NCI-H460 (cell line): ENCODE measurements at places on chromosomes 2 and 18. TPM values are rescaled to one million over a fixed set of nuclear protein-coding genes. Genes with fewer than 3 reads are reported as not detected.

DNA sequence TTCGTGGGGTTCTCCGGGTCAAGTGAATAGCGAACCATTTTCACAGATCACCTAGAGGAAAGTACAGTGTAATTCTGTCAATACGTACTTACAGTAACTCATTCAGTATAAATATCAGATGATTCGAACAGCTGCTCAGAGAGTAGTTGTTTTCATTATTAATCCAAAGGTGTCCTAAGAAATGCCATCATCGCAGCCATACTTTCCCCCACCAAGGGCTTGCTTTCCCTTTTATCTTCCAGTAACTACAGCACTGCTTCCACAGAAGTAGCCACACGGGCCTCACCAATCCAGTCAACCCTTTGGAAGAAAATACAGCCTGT, 4.5 kb upstream of the C18orf32 start:
- no peak for DNase-seq

DNA sequence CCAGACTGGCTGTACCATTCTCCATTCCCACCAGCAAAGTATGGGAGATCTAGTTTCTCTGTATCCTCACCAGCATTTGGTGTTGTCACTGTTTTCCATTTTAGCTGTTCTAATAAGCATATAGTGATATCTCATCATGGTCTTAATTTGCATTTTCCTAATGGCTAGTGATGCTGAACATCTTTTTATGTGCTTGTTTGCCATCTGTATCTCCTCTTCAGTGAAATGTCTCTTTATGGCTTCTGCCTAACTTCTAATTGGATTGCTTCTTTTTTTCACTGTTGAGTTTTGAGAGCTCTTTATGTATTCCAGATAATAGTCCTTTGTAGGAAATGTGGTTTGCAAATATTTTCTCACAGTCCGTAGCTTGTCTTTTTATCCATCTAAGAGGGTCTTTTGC, 18.9 kb upstream of the BIN1 start:
- DNase-seq, result no peak

- no peak for DNase-seq
These were observed 49.7 kb downstream of the RIF1 start for GRCh38 chr2:151459358-151459757.

DNA sequence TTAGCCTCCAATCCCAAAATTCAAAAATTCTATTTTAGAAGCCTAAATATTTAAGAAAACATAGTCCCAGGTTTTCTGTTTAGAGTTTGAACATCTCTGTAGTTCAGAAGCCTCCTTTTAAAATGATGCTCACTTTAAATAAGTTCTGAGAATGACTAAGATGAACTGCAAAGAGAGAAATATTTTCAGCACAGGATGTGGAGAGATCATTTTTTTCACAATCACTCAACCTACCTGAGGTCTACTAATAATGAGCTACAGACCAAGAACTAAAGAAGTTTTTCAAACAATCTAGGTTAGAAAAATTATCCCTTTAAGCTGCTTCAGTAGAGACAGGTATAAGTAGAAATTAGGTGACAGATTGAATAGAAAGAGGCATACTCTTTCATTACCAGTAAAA, 185.1 kb upstream of the CYP26B1 start:
- no peak for DNase-seq

DNA sequence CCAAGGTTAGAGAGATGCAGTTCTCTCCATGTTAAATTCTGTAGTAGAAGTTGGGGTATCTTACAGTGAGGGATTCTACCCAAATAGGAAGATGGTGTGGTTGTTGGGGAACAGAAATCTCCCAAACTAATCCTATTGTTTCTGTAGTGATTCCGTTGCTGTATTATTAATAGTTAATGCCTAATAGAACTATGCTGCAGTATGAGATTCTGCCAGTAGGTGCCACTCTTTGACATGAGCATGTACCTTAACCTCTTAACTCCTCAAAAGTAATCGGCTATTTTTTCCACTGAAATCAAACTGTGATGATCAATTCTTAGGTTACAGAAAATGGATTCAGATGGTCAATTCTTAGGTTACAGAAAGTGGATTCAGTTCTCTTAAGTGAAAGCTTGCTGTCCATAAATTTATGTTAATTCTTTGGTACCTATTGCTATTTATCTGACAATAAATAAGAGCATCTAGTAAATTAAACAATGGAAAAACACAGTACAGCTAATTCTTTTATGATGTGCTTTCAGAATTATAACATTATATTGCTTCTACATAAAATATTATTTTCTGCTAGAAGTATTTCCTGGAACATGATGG, 97.9 kb upstream of the DLX2 start:
- DNase-seq, result no peak

The STARD6 gene
- 0.46 and 0.57 TPM in 2 replicates for total RNA-seq

GRCh38 chr2:4190548-4190947, 487.2 kb downstream of the DCDC2C start:
- no peak for DNase-seq

The CREG2 gene
- 0.10 and 0.20 TPM in 2 replicates for total RNA-seq

The GPR45 gene
- total RNA-seq, result not detected in 2 replicates

DNA sequence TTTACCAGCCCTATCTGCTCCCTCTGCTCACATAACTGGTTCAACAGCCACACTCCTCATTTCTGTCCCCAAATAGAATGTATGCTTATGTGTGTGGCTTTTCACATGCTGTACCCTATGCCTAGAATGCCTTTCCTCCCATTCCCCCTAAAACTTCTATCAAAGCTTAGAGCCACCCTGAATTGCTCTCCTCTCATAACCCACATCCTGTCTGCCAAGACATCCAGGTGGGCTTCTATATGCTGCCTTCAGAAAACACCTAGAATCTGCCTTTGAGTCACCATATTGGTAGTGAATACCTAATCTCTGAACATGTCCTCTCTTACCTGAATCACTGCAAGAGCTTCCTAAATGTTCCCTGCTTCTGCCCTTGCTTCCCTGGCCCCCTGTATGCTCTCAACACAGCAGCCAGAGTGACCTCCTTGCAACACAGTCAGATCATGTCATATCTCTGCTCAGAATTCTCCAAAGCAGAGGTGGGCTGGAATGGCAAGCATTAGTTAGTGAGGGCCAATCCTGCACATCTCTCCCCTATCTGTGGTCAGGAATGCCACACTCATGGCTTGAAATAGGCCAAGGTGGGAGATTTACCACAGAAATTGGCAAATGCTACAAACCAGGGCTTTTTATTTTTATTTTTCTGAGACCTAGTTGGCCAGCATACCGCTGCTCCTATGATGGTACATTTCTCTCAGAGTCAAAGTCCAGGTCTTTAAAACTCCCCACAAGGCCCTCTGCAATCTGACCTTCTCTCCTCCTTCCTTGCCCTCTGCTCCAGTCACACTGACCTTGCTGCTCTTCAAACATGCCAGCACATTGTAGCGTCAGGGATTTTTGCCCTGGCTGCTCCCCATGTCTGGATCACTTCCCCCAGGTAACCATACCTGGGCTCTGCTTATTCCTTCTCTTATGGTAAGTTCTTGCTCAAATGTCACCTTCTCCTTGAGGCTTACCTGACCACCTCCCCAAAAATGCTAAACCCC, 111.8 kb upstream of the STON1 start:
- no peak for DNase-seq

DNA sequence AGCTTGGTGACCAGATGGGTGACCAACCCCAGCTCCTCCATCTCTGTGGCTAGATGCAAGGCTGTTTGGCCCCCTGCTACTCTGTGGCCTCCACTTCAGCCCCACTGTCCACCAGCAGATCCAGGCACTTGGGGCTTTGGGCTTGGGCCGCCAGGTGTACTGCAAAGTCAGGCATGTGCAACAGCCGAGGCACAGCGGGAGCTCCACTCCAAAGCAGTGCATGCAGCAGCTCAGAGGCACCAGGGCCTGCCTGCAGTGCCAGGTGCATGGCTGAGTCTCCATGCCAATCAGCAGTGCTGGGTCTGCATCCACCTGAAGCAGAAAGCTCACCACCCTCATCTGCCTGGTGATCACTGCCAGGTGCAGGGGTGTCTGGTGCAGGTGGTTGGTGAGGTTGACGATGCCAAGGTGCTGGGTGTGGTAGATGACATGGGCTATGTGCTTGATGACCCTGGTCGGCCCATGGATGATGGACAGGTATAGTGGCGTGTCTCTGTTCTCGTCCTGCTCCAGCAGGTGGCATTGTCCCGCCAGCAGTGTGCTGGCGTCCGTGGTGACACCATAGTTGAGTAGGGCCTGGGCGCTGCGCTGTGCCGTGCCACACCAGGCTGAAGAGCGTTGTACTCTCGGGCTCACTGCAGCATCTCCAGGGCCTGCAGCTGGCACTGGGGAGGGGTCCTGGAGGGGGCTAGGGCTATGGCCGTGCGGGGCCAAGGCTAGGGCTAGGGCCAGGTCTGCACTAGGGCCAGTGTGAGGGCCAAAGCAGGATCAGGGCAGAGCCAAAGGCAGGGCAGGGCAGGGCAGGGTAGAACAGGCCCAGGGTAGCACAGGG, 1.0 kb upstream of the ANKRD62 start:
- peak; percentile 54 for DNase-seq

The PLA2R1 gene
- 20.2 and 22.8 TPM in 2 replicates for total RNA-seq

DNA sequence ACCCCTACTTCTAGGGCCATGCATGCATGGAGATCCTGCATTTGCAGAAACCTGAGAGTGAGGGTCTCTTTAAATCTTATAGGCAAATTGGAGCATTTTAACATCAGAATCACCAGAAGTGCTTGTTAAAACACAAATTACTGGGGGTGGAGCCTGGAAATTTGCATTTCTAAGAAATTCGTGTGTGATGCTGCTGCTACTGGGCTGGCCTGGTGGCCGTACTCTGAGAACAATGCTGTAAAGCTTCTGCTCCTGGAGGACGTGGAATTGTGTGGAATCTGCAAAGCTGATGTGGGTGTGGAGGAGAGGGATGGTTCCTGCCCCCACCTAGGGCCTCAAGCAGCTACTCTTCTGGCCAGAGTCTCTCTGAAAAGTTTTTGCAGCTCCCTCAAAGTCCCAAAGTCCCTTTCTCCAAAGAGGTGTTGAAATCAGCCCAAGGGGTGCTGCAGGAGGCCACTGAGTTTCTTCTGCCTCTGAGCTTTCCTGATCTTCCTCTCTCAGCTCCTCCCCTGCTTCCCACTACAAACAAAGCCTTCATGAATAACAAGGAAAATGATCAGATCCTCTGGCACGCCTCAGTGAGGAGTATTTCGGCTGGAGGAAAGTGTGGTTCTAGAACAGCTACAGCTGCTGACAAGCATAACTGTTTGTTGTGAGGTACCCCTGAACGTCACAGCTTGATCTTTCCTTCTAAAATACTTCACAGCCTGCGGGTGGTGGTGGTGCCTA, 508.3 kb downstream of the CNTNAP5 start:
- DNase-seq, result no peak

- no peak for DNase-seq
These were observed 76.6 kb downstream of the CELF4 start for GRCh38 chr18:37489011-37489410.

DNA sequence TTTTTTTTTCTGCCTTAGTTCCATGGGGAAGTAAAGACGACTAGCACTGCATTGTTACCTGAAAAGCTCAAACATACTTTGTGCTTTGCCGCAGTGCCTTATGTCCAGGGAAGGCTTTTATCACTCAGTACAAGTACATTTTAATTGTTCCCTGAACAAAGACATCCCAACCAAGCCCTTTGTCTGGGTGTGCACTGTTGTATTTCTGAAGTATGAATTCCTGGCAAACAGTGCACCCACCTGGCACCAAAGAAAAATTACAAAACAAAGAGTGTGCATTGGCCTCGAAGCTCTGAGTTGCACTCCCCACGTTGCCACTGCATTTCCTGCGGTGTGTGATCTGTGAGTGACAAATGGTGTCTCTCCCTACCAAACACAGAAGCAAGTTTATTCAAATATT, 858.5 kb upstream of the PIK3C3 start:
- no peak for DNase-seq

The CYS1 gene
- total RNA-seq, result 0.14 and 0.22 TPM in 2 replicates

DNA sequence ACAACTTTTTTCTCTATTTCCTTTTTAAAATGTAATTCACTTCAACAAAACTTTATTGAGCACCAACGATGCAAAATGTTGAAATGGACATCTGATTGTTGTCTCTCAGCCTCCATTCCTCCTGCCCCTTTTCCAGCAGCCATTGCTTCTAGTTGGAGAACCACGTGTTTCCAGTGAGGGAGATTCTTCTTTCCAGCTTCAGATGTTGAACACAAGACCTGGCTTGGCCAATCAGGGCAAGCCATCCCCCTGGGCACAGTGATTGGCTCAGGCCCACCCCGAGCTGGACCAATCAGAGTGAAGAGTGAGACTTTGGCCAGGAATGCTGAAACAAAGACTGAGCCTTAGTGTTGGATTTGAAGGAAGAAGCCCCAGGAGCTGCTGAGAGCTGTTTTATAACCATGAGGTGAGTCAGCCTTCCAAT, 59.0 kb downstream of the E2F6 start:
- no peak for DNase-seq

- DNase-seq, result peak; percentile 91
These were observed 308.6 kb downstream of the TGIF1 start for GRCh38 chr18:3758531-3758930.

The EGR4 gene
- total RNA-seq, result not detected in 2 replicates

DNA sequence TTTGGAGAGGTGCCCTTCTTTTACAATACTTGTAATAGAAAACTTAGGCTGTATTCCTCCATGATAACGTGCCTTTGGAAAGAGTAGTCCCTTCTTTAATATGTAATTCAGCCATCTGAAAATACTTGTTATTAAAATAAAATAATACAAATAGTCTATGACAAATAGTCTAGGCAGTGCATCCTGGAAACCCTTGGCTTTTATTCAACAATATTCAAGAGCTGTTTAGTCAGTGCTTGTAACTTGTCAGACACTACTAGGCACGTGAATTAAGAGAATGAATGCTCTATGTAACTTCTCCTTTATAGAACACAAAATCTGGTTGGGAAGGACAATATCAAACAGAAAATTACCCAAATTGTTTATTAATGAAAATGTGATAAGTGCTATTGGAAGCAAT, 388.2 kb downstream of the MTX2 start:
- DNase-seq, result no peak

DNA sequence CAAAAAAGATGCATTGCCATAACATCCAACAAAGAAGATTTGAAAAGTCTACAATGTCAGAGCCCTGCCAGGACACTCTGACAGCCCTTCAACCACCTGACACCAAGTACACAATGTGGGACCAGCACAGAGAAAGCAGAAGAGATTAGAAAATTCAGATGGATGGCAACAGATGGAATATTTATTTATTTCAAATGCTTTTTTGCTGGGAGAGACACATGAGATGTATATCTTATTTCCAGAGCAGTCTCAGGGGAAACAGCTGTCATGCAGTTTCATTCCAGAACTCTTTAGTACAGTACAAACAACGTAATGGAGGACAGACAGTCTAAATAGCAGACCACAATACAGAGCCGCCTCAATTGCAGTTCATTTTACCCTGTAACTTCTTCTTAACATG, 110.1 kb downstream of the MAIP1 start:
- no peak for DNase-seq

- no peak for DNase-seq
These were observed 426.9 kb downstream of the PARD3B start for GRCh38 chr2:204972161-204972560.

GRCh38 chr2:172698041-172698863, 37.4 kb upstream of the RAPGEF4 start:
- peak; percentile 38 for DNase-seq

DNA sequence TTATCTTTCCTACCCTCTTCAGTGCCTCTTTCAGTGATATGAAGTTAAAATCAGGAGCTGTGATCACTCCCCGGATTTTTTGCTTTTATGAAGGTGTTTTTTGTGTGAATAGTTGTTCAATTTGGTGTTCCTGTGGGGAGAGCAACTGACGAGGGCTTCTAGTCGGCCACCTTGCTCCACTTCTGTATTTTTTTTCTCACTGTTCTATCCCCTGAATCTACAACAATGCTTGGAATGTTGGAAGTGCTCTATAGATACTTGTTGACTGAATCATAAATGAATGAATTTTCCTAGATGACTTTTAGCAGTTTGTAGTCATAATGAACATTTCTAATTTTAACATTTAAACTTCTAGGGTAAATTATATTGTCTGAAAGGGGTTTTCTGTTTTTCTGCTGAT, 247.3 kb downstream of the ZNF385B start:
- no peak for DNase-seq
